Right kidney (tissue), 9 donors: ENCODE measurements at places on chromosomes 13 and 19.
A peak's percentile ranks its signal among the peaks of the same experiment; 100 is the strongest.

DNA sequence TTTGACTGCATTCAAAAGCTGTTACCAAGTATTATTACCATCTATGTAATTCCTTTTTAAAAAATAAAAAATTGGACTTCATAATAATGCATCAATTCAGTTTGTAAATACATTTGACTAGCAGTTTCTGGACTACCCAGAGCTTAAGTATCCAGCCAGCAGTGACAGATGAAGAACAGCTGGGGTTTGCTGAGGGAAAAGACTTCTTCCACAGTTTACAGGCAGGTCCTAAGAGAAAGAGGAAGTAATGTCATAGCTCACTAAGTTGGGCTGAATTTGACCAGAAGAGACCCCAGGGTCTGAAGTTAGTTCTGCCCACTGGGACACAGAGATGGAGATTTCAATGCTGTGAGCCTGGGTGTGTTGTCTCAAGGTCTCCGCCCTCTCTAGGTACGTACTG is 96.4 kb downstream of the MBNL2 start:
- no peak for DNase-seq

DNA sequence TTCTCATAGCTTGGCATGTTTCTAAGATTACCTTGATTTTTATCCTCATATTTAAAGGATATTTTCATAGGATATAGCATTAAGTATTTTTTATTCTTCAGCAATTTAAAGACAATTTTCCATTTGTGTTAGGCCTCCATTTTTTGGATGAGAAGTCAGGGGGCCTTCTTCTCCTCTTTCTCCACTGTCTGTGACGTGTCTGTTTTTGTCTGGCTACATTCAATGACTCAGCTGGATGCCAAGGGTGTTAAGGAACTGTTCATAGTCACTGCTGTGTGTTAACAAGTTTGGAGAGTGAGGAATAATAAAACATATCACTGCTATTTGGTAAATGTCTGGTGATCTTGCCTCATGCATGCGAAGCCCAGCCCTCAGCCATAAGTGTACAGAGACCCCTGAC is 36.4 kb downstream of the ZNF582 start:
- no peak for DNase-seq

DNA sequence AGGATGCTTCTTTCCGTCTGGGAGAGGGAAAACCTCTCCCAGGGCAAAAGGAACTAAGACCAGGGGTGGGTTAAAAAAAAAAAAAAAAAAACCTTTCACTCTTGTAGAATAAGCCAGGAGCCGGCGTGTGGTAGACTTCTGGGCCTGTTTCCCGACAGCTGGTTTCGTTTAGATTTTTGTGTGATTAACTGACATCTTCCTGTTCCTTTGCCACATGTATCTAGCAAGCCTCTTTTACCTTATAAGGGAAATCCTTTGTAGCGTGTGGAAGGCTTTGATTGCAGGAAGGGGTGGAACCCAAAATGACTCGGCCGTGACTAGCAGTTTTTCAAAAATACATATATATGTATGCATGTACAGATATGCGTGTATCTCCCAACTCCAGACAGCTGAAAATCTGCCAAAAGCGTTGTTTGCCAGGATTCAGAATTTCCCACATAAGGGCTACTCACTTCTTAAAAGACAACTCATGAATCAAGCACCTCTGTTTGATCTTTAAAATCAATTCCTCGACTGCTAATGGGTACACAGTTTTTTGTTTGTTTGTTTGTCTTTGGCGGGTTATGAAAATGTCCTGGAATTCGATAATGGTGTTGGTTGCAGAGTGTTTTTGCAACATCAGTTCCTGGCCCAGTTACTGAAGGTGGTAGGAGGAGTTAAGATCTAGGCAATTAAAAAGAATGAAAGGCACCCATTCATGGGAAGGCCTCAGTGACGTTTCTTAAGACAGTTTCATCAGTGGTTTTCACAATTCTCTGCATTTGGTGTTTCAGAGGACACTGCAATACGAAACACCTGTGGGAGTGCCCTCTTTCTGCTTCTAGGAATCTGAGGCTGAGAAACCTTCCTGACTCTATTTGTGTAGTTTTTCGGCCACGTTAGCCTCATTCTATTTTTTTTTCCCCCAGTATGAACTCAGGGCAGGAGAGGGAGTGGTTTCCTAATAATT is 2.7 kb downstream of the TPM4 start:
- peak; percentile 56 for DNase-seq

GRCh38 chr13:44030615-44031014 is 150.9 kb downstream of the LACC1 start:
- no peak for DNase-seq

DNA sequence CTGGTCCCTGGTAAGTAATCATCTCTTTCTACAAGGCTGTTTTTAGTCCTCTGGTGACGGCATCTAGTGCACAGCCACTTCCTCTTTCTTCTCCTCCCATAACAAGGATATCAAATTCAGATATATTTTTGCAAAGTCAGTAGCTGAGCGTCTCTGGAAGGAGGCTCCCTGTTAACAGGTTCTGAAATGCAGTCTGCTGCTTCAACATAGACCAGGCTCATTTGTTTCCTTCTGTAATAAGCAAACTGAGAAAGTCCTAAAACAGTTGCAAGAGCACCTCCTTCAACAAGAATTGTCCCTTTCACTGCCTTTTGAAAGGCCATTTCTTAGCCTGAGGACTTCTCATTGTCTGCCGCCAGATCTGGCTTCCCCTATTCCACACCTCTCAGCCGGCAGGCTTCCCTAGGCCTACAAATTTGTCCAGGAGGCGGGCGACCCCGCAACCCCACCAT is 7.4 kb upstream of the ZSCAN5A start:
- DNase-seq = no peak

DNA sequence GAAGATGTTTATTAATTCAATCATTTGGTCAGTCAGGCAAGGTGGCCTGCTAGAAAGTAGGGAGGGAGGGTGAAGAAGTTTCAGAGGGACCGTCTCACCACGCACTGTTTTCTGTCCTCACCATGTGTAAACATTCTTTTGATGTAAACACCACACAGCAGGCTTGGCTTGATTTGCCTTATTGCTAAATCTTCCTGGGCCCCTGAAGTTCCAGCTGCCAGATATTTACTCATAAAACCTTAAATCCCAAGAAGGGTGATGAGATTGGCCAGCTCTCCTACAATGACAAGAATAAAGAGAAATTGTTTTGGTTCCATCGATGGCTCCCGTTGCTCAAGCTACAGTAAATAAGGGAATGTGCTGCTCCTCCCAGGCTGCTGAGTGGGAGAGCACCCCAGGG is 198.2 kb upstream of the TMTC4 start:
- no peak for DNase-seq

DNA sequence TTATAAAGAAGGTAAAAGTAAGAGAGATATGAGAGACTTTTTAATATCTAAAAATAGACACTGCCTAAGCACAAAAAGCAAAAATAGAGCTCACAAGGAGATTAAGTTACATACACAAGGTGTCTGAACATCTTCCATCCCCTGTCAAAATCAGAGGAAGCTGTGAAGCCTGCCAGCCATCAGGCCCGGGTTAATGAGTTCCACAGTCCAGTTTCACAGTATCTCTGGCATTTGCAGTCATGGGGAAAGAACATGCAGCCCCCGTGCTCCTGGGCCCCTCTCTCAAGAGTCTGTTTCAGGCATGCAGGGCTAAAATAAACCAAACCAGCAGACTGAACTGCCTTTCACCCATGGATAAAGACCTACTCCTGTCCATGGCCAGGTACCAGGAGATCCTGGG is 79.2 kb downstream of the TBC1D4 start:
- DNase-seq = no peak

DNA sequence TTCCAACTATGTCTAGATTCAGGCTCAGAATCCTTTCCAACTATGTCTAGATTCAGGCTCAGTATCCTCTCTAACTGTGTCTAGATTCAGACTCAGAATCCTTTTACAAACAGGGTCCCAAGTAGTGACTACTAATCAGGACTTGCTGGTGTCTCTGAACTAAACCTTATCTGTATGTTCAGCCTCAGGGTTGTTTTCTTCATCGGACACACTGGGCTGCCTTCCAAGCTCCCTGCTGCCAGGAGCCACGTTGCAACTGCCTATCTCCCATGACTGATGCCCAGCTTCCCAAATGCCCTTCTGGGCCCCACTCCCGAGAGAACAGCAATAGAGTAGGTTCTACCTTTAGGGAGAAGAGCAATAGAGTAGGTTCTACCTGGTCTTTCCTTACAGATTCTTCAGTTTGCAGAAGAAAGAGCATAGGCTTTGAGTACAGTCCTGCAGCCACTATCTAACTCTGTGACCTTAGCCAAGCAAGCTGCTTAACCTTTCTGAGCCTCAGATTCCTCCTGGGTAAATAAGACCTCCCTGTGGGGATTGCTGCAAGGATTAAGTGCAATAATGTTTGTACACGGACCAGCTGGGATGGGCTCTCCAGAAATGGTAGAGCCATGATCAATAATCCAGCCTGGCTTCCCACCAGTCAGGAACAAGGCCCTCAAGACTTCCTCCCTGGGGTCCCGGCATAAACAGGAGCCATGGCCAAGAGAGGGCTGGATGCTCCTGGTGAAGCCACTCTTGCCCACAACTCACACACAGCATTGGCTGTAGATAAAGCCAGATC is 61.5 kb downstream of the ZIC5 start:
- no peak for DNase-seq

- no peak for DNase-seq
These were observed 64.8 kb upstream of the GPR183 start for GRCh38 chr13:99371956-99372355.

DNA sequence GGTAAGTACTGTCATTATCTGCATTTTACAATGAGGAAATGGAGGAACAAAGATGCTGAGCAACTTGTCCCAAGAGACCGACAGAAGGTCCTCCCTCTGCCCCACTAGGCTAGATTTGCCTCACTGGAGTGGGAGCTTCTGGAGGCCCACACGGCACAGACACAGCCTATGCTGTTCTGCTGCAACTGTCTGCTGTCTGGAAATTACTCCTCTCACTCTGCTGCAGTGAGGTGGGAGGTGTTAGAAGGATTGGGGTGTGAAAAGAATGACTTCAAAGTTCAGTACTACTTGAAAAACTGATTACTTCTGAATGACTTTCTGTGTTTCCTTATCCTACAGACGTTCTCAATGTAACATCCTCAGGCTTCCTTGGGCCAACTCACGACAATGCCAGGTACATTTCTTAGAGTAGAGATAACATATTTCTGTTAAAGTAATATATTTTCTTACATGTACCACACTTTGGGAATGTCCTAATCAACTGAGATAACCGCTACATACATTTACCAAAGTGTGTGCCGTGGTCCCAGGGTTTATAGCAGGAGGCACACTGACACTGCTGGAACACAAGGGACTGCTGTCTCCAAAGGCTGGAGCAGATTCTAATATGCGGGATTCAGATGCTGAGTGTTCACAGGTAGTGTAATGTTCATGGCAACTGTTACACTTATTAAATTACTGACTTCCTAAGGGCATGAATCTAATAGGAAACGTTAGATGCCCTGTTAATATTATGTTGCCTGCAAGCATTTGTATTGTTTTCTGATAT is 53.5 kb upstream of the WASF3 start:
- DNase-seq = no peak

GRCh38 chr19:42410371-42410770 is 16.8 kb downstream of the LIPE start:
- no peak for DNase-seq

DNA sequence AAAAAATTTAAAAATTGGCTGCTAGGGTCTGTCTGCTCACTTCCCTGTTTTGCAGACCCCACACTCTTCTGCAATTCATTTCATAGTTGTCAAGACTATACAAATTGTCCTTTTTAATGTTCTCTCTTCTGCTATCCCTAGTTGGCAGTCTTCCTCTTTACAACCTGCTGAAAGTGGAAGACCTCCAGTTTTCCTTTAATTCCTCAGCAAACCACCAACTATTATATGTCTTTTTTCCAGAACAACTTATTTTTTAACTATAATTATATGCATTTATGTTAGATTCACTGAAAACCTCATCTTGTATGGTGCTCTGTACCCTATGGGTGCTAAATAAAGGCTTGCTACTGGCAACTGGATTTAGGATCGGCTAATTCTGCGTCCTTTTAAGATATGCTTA is 1.1 kb upstream of the PHF11 start:
- no peak for DNase-seq
